ENCODE measurements at places on chromosomes 16 and 17. TPM values are rescaled to one million over a fixed set of nuclear protein-coding genes. Genes with fewer than 3 reads are reported as not detected.

Gene ITPRIPL2
- 34.9 TPM for total RNA-seq

Gene NPIPB4
- total RNA-seq = 45.7 TPM

Gene CENPV
- 77.4 TPM for total RNA-seq

Gene PIK3R5
- 2.5 TPM for total RNA-seq

Gene FBXW10
- total RNA-seq = not detected

Gene HBM
- total RNA-seq = not detected

Gene C17orf50
- total RNA-seq = not detected

Gene HOXB7
- 25.9 TPM for total RNA-seq

Gene POLR2A
- total RNA-seq = 137 TPM

Gene TNS4
- 8.8 TPM for total RNA-seq

Gene AOC2
- 0.32 TPM for total RNA-seq

Gene C16orf86
- 1.1 TPM for total RNA-seq

Gene NHLRC4
- total RNA-seq = 0.32 TPM

All from colonic mucosa (tissue), 4 donors.